ENCODE measurements at places on chromosomes 5 and 9.

- no peak for DNase-seq
These were observed 6.3 kb downstream of the DOLK start for GRCh38 chr9:128940946-128941755.

GRCh38 chr5:93225748-93226147, 355.3 kb downstream of the NR2F1-AS1 start:
- DNase-seq: no peak

- no peak for DNase-seq
These were observed 204.1 kb downstream of the ARRDC3 start for GRCh38 chr5:91179018-91179417.

DNA sequence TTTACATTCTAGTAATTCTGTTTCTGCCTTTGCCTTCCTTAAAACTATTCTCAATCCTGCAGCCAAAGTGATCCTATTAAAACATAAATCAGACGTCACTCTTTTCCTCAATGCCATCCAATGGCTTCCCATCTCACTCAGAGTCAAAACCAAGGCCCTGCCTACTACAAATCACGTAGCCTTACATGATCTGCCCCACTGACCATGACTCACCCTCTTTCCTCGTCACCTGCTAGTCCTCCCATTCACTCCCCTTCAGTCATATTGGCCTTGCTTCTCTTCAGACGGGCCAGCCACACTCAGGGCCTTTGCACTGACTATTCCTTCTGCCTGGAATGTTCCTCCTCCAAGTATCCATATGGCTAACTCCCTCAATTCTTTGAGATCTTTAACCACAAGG, 39.0 kb upstream of the DMXL1 start:
- no peak for DNase-seq

- no peak for DNase-seq
These were observed 597.8 kb downstream of the EFNA5 start for GRCh38 chr5:107072967-107073366.

DNA sequence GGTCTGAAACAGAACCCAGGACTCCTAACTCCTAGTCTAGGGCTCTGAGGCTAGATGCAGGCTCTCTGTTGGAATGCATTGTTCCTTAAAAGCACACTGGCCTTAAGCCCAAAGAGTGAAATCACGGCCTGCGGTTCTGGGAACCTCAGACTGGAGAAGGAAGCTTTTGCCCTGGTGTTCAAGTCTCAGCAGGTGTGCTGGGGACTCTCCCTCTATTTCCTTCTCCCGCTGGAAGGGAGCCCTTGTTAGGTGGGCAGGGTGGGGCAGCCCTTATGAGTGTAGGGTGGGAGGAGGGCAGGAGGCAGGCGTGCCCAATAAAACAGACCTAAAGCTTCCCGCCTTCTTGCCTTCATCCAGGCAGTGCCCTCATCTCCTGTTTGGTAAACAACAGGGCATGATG, 1.8 kb upstream of the PPARGC1B start:
- DNase-seq: no peak

- DNase-seq: no peak
These were observed 38.0 kb upstream of the OLFM1 start for GRCh38 chr9:135049460-135049859.

All from NCI-H1105 treated with DMSO at 0.1 percent for 48 hours (cell line).